ENCODE measurements at places on chromosomes 16 and 17. TPM values are rescaled to one million over a fixed set of nuclear protein-coding genes. Genes with fewer than 3 reads are reported as not detected.

GRCh38 chr17:50963139-50963538 lies 97.0 kb upstream of the TOB1 start:
- DNase-seq: no peak

DNA sequence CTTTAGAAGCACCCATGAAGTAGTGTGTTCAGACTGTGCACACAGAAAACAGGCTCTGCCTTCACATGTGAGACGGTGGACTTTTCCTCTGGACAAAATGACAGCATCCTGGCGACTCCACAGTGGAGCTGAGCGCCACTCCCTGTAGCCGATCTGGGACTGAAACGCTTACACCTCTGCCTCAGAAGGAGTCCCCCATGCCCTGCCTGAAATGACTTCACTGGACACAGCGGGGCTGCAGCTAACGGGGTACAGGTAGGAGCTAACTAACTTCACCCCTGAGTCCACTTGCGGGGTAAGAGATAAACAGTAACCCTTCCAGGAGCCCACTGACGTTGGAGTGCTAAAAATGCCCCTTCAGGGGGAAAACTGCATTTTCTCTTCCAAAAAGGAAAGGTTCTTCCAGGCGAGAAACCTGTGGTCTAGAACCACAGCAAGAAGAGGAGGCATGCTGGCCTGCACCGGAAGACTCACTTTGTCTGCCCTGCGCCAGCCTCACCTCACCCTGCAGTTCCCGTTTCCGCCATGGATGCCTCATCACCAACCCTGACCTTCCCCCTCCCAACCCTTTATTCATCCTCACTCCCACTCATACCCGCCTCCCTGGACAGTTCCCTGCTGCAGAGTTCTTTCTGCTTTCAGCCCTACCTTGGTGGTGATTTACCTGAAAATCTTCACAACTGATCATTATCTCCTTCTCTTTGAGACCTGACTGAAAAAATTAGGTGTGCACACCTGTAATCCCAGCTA lies 19.4 kb upstream of the ENDOV start:
- DNase-seq: no peak

- no peak for DNase-seq
These were observed 913 bp downstream of the CDIP1 start for GRCh38 chr16:4537376-4538343.

GRCh38 chr17:57941384-57942370 lies 13.5 kb downstream of the CUEDC1 start:
- no peak for DNase-seq

GRCh38 chr16:49340466-49340865 lies 33.1 kb upstream of the C16orf78 start:
- DNase-seq: no peak

Gene MSLN
- polyA plus RNA-seq: 28.3 TPM

Gene TBC1D3L
- polyA plus RNA-seq: 22.2 TPM

All from right renal pelvis (tissue), 4 donors.